ENCODE measurements at places on chromosomes 7 and 10. TPM values are rescaled to one million over a fixed set of nuclear protein-coding genes. Genes with fewer than 3 reads are reported as not detected.

FAM237B gene
- total RNA-seq: not detected

ITPRID1 gene
- total RNA-seq: not detected

LRRC4 gene
- 0.76 TPM for total RNA-seq

PRPS1L1 gene
- total RNA-seq: not detected
